Stimulated activated CD4-positive, alpha-beta T cell treated with anti-CD3 and anti-CD28 coated beads, Interleukin-1b, Interleukin-23, amount 100 ng/mL, for 1 hour (primary cell): ENCODE measurements at places on chromosomes 3 and 15.

DNA sequence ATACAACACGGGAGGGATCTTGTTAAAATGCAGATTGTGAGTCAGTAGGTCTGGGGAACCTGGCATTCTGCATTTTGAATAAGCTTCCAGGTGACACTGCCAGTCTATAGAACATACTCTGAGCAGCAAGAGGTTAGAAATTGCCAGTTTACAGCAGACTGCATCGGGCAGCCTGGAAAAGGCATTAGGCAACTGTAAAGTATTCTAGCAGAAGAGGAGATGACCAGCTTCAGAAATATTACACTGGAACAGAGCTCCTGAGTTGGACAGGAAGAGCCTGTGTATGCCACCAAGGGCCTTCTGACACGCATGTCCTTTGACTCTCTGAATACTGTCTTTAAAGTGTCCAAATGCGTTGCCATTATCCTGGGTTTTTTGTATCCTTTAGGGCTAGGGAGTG is 2.5 kb upstream of the ACAN start:
- no peak for DNase-seq

DNA sequence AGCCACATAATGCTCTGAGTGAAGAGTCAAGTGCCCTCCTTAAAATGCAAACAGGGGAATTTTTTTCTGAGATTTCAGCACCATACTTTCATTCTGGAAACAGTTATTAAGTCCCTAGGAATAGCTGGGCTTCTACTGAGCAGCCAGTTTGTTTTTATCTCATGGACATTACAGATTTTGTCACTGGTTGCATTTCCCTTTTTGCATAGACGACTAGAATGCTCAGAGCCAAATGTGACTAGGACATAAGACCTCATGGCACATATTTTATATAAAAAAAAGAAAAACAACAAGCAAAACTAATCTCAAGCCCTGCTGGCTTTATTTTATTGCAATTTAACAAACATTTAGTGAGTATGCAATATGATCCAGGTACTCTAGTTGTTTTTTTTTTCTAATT is 112.7 kb upstream of the NANOGP8 start:
- no peak for DNase-seq

DNA sequence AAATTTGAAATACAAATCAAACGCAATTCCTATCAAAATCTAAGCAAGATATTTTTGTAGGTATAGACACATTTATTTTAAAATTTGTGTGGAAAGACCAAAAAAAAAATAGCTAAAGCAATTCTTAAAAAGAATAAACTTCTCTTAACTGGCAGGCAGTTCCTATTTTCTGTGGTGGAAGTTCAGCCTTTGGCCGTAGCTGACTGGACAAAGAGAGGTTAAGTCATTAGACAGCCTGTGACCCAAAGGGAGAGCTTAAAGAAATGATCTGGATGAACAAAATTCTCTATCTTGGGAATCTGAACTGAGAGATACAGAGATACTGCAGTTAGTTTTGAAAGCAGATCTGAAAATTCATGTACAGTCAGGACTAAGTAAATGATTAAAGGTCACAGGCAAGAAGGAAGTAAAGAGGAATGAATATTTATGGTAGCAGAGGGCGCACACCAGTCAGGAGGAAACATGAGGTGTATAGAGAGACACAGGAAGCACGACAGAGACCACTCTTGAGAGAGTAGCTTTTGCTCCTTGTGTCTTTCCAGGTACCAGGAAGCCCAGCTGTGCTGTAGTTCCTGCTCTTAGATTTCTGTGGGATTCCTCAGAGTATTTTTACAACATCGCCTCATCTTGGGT is 57.5 kb downstream of the TPRG1 start:
- DNase-seq, result no peak

DNA sequence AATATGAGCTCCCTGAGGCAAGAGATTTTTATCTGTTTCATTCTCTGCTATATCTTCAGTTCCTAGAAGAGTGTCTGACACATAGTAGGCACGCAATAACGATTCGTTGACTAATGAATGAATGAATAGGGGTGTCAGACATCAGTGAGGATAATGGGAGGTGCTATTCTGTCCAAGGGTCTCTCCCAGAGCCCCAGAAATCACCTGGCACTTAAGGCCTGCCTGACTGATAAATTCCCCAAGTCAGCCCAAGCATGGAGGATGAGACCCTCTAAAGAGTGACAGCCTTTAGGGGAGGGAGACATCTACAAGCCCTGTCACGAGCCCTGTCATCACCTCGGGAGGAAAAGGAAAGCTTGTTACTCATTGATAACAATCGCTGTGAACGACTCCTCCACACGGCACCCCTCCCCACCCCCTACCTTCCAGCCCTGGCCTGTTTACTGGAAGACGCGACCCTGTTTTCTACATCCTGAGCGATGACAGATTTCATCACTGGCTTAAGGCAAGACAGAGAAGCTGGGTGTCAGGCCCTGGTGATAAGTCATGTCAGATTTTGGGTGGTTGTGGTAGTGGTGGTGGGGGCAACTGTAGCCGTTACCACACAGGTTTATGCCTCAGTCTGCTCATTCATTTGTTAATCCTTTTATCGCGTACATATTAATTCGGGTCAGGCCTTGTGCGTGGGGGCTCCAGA is 23.1 kb downstream of the BHLHE40 start:
- no peak for DNase-seq

- DNase-seq, result no peak
These were observed 60.9 kb downstream of the NPTN start for GRCh38 chr15:73572296-73572695.

- no peak for DNase-seq
These were observed 926 bp upstream of the SKOR1 start for GRCh38 chr15:67824197-67824968.

GRCh38 chr15:80160570-80161156 is 7.9 kb downstream of the FAH start:
- DNase-seq, result no peak

DNA sequence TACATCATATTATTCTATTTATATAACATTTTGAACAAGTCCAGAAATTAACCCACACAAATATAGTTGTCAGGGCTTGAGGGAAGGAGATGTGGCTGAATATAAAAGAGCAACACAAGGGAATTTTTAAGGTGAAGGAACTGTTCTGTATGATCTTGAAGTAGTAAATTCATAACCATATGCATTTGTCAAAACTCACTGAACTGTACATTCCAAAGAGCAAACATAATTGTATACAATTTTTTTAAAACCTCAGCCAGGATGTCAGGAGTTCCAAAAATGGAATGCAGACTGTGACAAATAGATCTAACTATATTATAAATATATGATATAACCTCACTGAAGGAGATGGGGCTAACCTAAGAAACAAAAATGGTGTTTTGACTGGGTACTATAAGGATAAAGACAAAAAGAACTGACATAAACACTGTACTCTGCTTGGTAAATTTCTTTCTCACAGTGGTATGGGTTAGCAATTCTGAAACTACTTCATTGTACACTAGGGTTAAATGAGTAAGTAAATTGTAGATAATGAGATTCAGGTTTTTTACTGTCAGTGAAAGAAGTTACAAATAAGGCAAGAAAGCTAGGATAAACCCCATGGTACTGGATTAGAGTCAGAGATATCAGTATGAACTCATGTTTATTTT is 14.4 kb downstream of the GOLGB1 start:
- no peak for DNase-seq

GRCh38 chr3:37793889-37794591 is 67.6 kb upstream of the CTDSPL start:
- no peak for DNase-seq

- no peak for DNase-seq
These were observed 12.4 kb downstream of the LINGO1 start for GRCh38 chr15:77620297-77620696.

DNA sequence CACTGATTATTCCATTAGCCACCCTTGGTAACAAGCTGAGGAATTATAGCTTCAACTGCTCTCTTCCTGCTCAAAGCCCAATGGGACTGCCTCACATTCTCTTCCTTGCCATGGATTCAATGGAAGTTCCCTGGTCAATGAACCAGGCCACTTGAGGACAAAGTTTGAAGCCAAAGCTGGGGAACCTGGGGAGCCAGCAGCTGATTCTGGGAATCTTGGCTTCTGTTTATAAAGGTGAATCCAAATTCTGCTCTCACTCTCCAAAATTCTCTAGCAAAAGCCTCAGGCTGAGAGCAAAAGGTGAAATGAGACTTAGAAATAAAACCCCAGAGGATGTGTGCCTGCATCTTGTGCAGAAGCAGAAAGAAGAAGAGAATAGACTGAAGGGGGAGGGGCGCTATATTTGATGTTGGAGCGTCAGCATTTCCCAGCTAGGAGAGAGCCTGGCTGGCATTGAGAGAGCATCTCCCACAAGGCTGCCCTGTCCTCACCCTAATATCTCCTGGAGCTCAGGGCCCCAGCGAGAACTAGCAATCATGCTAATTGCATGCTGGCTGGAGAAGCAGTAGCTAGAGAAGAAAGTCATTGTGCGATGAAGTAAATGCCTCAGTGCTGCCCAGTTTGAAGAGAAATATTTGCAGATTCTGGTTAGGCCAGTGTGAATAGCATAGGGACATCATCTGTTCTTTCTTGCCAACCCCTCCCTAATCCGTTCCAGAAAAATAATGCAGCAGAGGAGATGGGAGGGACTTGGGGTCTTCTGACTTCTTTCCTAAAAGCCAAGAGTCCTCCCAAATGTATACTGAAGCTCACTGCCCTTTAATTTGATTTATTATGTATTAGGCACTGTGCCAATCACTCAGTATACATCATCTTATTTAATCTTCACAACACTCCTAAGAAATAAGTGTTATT is 34.9 kb upstream of the GAP43 start:
- DNase-seq, result no peak

DNA sequence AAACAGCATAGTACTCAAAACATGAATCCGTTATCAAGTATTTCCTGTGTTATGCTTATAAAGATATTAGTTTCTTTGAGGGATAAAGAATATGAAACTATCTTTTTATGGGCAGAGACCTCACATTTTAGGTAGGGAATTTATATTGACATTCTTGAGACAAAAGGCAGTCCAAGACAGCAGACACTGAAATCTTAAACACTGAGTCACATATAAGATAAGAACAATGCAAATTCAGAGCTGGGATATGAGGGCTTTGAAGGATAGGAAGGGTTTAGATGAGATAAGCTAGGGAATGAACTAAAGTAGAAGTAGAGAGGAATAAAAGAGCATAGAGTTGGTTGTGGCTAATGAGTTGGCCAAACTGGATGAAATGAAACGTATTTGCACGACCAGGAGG is 58.4 kb downstream of the ASTE1 start:
- DNase-seq, result no peak

- DNase-seq, result no peak
These were observed 101.3 kb upstream of the GALNT15 start for GRCh38 chr3:16073203-16073602.

GRCh38 chr3:190497811-190498210 is 16.1 kb upstream of the IL1RAP start:
- no peak for DNase-seq

- DNase-seq, result no peak
These were observed 54.6 kb upstream of the MYZAP start for GRCh38 chr15:57537072-57537471.

GRCh38 chr3:127366383-127366782 is 78.5 kb upstream of the PRR20G start:
- no peak for DNase-seq

GRCh38 chr15:38788918-38789317 is 224.3 kb upstream of the RASGRP1 start:
- no peak for DNase-seq

- DNase-seq, result no peak
These were observed 31.6 kb upstream of the GATA2 start for GRCh38 chr3:128524374-128525299.
